Pons (tissue), 1 donor: ENCODE measurements at places on chromosomes 3 and 15.

GRCh38 chr3:152323834-152324233 lies 55.1 kb downstream of the MBNL1 start:
- no peak for DNase-seq

DNA sequence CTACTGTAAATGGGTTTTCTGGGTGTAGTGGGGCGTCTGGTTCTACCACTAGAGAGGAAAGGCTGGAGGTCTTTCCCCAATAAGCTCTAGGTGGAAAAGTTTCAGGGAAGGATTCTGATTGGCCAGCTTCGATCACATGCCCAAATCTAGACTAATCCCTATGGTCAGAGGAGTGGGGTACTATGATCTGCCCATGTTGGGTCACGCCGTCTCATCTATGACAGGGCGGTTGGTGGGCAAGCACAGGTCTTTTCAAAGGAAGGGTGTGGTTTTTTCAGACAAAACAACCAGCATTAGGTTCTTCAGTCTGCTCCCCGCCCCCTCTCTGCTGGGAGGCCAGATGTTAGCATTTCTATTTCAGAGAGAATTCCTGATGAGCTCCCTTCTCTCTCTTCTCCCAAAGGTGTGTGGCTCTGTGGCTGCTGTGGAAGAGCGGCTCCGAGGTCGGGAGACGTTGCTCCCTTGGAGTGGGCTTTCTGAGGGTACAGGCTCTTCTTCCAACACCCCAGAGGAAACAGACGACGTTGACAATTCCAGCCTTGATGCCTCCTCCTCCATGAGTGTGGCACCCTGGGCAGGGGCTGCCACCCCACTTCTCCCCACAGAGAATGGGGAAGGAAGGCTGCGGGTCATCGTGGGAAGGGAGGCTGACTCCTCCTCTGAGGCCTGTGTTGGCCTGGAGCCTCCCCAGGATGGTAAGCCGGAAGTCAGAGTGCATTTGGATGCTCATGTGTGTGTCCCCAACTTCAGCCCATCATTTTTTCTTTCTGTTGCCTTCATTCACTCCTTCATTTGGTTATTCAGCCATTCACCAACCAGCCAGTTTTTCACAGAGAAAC lies 9.7 kb upstream of the TATDN2 start:
- DNase-seq = no peak

DNA sequence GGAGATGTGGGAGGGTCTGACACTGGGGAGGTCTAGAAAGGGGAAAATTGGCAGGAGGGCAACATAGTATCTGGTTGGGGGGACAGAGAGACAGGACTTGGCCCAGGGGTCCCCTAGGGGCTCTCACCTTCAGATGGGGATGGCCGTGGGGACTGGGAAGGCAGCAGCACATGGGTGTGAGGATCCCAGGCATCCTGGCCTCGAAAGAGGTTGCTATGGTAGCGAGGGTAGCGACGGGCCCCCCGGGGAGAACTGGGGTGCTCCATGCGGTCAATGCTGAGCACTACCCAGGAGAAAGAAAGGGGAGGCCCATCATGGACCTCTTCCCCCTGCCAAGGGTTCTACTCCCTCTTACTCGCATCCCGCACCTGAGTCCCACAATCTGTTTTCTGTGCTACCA lies 12.5 kb upstream of the SLC26A6 start:
- no peak for DNase-seq

- no peak for DNase-seq
Observed at GRCh38 chr3:20837676-20838302, 651.8 kb upstream of the SGO1 start.

DNA sequence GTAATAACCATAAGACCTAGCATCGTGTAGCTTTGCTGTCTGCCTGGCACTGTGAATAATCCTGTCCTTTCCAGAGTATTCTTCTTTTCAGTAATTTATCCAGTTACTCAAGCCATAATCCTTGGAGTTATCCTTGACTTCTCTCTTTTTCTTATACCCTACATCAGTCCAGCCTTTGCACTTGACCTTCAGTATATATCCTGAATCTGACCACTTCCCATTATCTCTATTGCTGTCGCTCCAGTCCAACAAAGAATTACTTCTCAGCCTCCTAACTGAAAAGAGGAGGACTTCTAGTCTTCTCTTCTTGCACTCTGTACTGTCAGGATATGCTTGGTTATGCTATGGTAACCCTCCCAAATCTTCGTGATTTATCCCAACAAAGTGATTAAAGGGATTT lies 393.8 kb downstream of the SHQ1 start:
- DNase-seq = no peak

GRCh38 chr15:69463182-69463756 lies 10.7 kb downstream of the RPLP1 start:
- DNase-seq = no peak

- DNase-seq = peak; percentile 28
Observed at GRCh38 chr3:134364936-134365765, 9.1 kb downstream of the AMOTL2 start.

- no peak for DNase-seq
Observed at GRCh38 chr3:184880276-184881019, 68.5 kb downstream of the VPS8 start.

DNA sequence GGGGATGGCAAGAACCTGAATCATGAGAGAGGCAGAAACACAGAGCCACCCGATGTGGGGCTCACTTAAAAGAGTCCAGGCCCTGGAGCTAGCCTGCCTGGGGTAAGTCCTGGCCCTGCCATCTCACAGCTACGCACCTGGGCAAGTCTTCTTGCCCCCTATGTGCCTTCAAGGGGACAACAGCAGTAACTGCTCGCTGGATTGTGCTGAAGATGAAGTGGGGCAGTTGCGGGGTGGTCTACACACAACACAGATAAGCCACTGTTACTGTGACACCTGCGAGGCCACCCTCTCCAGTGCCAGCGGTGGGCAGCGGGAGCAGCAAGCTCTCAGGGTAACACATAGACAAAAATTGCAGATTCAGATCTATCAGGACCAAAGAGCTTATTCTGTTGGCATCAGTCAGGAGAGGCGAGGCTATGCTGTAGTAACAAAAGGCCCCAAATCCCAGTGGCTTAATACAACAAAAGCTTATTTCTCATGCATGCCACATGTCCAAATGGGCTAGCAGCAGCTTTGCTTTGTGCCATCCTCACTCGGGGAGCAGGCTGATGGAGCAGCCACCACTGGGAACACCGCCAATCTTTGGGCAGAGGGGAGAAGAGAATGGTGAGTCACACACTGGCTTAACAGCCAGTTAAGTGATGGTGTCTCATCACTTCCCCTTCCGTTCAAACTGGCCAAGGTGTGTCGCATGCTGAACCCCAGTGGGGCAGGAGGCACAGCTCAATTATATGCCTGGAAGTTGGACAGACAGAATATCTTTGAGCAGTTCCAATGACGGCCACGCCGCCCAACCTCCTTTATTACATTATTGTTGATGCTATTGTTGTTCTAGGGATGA lies 78.3 kb downstream of the WNT7A start:
- no peak for DNase-seq

DNA sequence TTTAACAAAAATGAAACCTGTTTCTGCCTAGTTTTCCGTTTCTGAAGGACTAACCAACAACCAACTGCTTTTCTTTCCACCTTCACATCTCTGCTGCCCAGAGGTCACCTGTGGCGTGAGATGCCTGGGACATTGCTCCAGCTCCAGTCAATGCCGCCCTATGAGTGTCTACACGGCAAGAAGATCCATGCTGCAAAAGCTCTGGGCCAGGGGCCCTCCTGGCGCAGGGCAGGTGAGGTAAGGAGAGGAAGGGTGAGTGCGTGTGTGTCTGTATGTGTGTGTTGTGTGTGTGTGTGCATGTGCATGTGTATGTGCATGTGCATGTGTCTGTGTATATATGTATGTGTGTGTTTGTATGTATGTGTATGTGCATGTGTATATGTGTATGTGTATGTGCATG lies 131.4 kb downstream of the NSMCE3 start:
- no peak for DNase-seq

- DNase-seq = no peak
Observed at GRCh38 chr3:189720736-189721417, 89.7 kb downstream of the TP63 start.

DNA sequence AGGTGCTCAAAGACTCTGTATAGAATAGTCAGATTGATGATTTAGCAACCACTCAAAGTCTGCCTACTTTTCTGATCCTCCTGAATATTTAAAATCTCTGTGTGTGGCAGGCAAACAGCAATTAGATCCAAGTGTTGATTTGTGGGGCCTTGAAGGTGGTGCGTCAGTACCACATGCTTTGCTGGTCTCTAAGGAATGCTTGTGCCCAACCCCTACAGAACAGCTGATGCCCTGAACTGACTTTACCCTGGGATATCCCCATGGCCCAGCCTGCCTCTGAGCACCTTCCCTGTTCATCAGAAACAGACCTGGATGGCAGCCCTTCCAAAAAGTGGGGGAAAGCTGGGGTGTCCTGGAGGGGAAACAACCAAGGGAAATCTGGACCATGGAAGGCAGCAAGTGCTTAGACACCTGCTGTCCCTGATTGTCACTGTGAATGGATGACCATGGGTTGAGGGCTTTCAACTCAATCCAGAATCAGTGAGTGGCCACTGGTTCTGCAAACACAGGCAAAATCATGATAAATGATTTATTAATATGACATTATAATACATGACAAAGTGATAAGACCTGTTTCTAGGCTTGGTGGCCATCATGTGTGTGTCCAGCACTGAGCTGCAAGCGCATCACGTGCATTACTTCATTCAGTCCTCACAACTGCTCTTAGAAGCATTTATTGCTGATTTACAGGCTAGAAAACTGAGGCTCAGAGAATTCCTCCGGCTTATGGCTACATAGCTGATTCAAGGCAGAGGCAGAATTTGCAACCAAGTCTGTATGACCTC lies 76.1 kb upstream of the TPM1 start:
- DNase-seq = no peak

DNA sequence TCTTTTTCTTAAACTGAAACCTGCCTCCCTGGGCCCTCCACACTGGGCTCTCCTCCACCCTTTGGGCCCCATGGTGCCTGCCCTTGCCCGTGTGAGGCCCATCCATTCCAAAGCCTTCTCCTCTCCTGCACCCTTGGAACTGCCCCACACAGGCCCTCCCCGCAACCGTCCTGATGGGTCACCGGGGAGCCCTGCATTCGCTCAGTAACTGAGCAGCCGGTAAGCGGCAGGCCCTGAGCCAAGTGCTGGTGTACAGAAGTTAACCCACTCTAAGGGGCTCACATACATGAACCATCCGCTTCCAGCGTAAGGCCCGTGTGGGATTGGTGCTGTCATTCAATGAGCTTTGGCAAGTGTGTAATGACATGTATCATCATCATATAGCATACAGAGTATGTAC lies 5.4 kb upstream of the LRRC15 start:
- DNase-seq = no peak

GRCh38 chr3:195551381-195551978 lies 8.4 kb upstream of the PPP1R2 start:
- no peak for DNase-seq
